ENCODE measurements at places on chromosomes 5 and 9. TPM values are rescaled to one million over a fixed set of nuclear protein-coding genes. Genes with fewer than 3 reads are reported as not detected.

DNA sequence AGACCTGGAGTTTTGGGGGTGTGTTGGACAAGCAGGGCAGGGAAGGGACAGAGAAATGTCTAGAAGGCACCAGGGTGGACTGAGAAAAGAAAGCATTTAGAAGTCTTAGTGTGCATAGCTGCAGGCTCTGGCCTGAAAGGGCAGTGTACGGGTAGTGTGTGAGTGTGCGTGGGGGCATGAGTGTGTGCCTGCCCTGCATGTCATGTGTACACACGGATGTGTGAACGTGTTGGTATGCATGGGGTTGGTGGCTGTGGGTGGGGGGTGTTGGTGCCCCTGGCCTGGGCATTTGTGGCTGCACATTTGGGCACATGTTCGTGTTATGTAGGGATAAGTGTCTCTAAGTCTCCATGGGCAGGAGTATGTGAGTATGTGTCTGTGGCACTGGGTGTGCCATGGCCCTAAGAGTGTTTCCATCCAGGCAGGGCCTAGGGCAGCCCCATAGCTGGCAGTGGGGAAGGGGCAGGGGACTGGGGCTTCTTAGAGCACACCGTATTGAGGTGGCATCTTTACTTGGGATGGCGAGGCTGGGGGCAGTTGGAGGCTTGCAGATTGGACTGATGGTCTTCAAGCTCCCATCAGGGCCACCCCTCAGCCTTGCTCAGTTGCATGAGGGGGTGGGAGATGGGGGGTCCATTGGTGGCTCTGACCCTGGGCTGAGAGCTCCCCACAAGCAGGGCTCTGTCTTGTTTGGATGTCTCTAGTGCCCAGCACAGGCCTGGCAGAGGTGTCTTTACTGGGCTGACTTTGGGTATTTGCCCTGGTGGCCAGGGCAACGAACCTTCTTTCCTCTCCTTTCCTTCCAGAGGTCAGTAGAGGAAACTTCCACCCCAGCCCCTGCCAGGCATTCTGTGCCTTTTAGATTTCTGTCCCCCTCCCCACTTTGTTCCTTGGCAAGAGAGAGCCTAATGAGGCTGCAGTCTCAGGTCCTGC, 15.0 kb downstream of the PSD2 start:
- DNase-seq: no peak
- peaks cover 4% of the 10 kb centered on the region for H3K4me1 ChIP-seq
- H3K36me3 ChIP-seq: no peaks in the 10 kb centered on the region
- no peak overlapping the region for H3K27ac ChIP-seq
- H3K27me3 ChIP-seq: no peaks in the 10 kb centered on the region
- no peak overlapping the region for H3K4me3 ChIP-seq

- H3K4me1 ChIP-seq: peaks cover 71% of the 10 kb centered on the region
- H3K27me3 ChIP-seq: no peaks in the 10 kb centered on the region
- peak overlapping the region; percentile 65 for H3K27ac ChIP-seq
- H3K36me3 ChIP-seq: peaks cover 15% of the 10 kb centered on the region
Observed at GRCh38 chr5:34695275-34696027, 39.3 kb downstream of the RAI14 start.

DNA sequence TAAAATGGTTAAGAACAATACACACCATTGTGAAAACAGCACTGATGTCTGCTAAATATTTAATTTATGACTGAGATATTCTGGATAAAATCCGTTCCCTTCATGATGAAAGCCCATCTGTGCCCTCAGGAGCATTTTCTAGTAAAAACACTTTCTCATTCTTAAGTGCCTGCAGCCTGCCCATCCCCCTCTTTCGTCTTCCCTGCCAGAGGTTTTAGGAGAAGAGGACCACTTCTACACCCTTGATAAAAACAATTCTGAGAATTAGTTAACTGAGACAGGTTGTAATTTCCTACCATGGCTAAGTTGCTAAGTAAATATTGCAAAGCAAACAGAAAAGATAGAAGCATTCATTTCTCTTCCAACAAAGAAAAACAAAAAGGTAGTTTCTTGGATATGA, 272.6 kb downstream of the ATPSCKMT start:
- no peak for DNase-seq
- peaks cover 9% of the 10 kb centered on the region for H3K4me1 ChIP-seq
- H3K27ac ChIP-seq: no peak overlapping the region
- H3K4me3 ChIP-seq: no peak overlapping the region

DNA sequence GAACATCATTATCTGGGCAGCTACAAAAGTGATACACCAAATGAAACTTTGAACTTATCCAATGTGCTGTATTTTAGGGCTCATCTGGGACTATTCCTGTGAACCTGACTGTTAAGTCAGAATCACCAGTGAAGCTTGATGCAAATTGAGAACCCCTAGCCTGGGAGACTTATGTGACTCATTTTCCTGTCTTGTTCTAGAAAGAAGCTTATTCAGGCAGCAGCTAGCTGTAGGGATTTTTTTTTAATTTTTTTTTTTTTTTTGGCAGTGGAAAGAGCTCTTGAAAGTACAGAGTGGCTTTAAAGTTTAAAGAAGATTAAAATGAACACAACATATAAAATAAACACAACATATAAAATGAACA, 81.1 kb upstream of the TNFAIP8 start:
- H3K27me3 ChIP-seq: peaks cover 5% of the 10 kb centered on the region
- H3K4me3 ChIP-seq: no peak overlapping the region
- peaks cover 44% of the 10 kb centered on the region for H3K4me1 ChIP-seq
- no peaks in the 10 kb centered on the region for H3K36me3 ChIP-seq
- no peak for DNase-seq

DNA sequence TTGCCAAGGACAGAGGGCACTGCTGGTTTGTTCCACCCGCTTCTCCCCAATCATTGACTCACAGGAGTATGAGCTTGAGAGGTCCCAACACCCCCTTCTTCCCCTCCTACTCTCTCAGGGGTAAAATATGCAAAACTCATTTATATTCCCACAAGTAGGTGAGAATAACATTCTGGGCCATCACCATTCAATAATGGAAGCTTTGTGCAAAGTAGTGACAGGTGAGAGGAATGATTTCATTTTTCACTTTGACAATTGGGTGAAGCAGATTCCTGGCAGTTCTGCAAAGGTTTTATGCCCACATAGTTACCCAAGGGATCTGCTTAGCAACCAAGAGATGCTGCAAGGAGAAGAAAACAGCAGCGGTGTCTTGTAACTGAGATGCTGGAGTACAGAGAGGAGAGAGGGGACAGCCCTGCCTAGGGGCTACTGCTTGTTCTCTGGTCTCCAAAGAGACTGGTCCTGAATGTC, 137.6 kb downstream of the CMYA5 start:
- no peaks in the 10 kb centered on the region for H3K4me1 ChIP-seq
- H3K4me3 ChIP-seq: no peak overlapping the region
- no peaks in the 10 kb centered on the region for H3K36me3 ChIP-seq

DNA sequence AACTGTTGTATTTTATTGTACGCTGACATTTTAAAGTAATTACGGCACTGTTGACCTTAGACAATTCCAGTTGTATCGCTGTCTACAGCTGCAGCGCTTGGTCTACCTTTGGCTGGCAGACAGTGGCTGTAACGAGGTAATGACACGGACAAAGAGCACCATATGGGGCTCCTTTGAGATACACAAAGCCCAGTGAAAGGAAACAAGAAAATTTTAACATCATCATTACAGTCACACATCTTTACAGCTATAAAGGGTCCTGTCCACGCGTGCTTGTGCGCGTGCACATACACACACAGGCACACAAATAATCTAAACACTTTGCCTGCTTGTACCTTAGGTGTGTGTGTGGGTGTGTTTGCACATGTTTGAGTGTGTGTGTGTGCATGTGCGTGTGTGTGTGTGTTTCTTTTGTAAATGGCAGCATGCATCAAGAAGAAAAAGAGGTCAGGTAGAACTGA, 946.0 kb downstream of the NR2F1-AS1 start:
- H3K27ac ChIP-seq: no peak overlapping the region
- H3K27me3 ChIP-seq: no peaks in the 10 kb centered on the region
- H3K4me1 ChIP-seq: peaks cover 19% of the 10 kb centered on the region
- no peaks in the 10 kb centered on the region for H3K36me3 ChIP-seq

DNA sequence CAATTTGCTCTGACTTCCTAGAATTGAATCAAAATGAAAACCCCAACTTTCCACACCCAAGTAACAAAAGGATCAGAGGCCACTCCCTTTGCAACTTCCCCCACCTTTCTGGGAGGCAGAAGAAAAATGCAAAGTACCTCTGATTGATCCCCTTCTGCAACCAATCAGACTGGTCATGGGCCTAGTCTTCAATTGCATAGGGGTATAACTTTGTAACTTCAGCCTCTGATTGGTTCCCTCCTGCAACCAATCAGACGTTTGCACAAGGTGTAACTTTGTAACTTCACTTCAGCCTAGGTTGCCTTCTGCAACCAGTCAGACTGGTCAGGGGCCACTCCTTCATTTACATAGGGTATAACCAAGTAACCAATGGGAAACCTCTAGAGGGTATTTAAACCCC, 38.3 kb upstream of the CNOT6 start:
- no peaks in the 10 kb centered on the region for H3K4me1 ChIP-seq
- no peak overlapping the region for H3K27ac ChIP-seq
- H3K36me3 ChIP-seq: peaks cover 35% of the 10 kb centered on the region
- no peak overlapping the region for H3K4me3 ChIP-seq

DNA sequence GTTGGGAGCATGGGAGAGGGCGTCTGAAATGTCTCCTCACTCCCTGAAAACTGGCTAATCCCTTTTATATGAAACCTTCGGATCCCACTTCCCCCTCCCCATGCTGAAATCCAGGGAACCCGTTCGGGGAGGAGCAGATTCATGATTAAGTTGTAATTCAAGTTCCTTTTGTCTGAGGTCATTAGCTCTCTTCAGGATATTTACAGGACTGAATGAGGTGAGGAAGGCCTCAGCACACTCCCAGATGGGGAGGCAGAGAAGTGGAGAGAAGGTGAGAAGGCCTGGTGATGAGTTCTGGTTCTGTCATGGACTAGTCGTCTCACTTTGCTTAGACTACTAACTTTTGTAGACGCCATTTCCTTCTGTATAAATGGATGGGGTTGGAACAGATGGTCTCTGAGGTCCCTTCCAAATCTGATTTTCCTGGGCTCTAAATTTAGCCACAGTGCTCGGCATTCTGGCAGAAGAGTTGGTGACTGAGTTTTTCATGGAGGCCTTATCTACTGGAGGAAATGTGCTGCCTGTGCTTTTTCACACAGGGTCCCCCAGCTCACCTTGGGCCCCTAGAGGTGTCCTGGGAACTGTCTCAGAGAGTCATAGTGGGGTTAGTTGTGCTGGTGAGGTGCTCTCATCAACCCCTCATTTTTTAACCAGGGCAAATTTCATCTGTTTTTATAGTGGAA, 62.3 kb downstream of the PRDM6 start:
- no peak overlapping the region for H3K4me3 ChIP-seq
- no peak overlapping the region for H3K27ac ChIP-seq
- H3K4me1 ChIP-seq: peaks cover 14% of the 10 kb centered on the region
- no peak for DNase-seq
- no peaks in the 10 kb centered on the region for H3K27me3 ChIP-seq

- H3K27ac ChIP-seq: no peak overlapping the region
- H3K27me3 ChIP-seq: no peaks in the 10 kb centered on the region
- no peaks in the 10 kb centered on the region for H3K4me1 ChIP-seq
Observed at GRCh38 chr5:69517763-69518212, 25.2 kb downstream of the OCLN start.

GRCh38 chr5:170262061-170263045, 29.6 kb downstream of the C5orf58 start:
- peaks cover 64% of the 10 kb centered on the region for H3K4me1 ChIP-seq
- no peak for DNase-seq
- no peak overlapping the region for H3K4me3 ChIP-seq
- no peaks in the 10 kb centered on the region for H3K27me3 ChIP-seq
- H3K27ac ChIP-seq: no peak overlapping the region

GRCh38 chr9:125125523-125125922, 17.8 kb downstream of the SCAI start:
- H3K36me3 ChIP-seq: 0 out of 2 replicates have a peak, but pooled peaks cover 2% of the 10 kb centered on the region

GRCh38 chr5:81909677-81910076, 62.1 kb upstream of the ATG10 start:
- no peaks in the 10 kb centered on the region for H3K36me3 ChIP-seq
- H3K27ac ChIP-seq: no peak overlapping the region
- DNase-seq: no peak
- no peaks in the 10 kb centered on the region for H3K27me3 ChIP-seq
- no peak overlapping the region for H3K4me3 ChIP-seq
- H3K4me1 ChIP-seq: peaks cover 18% of the 10 kb centered on the region

DNA sequence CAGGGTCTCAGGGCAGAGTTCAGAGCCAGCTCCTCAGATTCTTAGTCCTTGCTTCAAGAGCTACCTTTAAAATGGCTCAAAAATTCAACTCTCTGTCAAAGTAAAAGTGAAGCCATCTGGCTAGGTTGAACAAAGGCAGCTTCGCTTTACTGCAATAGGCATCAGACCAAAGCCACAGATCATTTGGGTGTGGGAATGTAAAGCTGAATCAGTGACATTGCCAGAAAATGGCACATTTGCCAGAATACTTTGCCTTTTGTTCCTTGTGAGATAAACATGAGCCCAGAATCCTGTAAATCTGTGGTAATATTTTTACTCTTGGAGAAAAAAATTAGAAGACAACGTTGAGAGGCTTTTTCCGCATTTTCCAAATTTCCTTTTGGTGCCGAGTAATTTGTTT, 210.5 kb downstream of the PALM2AKAP2 start:
- H3K4me1 ChIP-seq: peaks cover 13% of the 10 kb centered on the region
- no peaks in the 10 kb centered on the region for H3K27me3 ChIP-seq
- H3K27ac ChIP-seq: no peak overlapping the region
- DNase-seq: no peak
- H3K36me3 ChIP-seq: peaks cover 12% of the 10 kb centered on the region
- no peak overlapping the region for H3K4me3 ChIP-seq

GRCh38 chr9:96087669-96088299, 212.3 kb downstream of the ERCC6L2 start:
- peak; percentile 32 for DNase-seq
- no peaks in the 10 kb centered on the region for H3K27me3 ChIP-seq
- H3K4me1 ChIP-seq: peaks cover 15% of the 10 kb centered on the region
- H3K36me3 ChIP-seq: 0 out of 2 replicates have a peak, but pooled peaks cover 3% of the 10 kb centered on the region
- no peak overlapping the region for H3K27ac ChIP-seq
- no peak overlapping the region for H3K4me3 ChIP-seq

DNA sequence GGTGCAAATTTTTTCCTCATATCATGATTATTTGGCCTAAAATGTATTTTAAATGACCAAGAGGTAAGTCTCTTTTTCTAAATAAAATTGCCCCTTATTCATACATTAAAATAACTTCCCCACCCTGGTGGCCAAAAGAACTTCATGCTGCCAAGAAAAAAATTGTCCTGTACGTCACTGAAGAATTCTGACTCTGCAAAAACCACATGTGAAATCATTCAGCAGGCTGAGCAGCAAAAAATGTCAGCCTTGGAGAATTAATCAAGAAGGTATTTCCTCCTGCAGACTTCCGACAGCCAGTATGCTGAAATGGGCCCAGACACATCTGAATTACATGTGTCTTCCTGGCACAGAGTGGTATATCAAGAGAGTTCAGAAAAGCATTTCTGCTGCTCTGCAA, 94.6 kb upstream of the HMHB1 start:
- no peaks in the 10 kb centered on the region for H3K27me3 ChIP-seq
- H3K36me3 ChIP-seq: no peaks in the 10 kb centered on the region
- DNase-seq: no peak
- H3K27ac ChIP-seq: no peak overlapping the region

Gene SLC6A3
- 0.53 TPM for total RNA-seq

Gene PCDHB13
- 2.9 TPM for total RNA-seq

Gene FBP1
- total RNA-seq: 5.7 TPM

Gene HTR4
- total RNA-seq: not detected

Gene LCN1
- not detected for total RNA-seq

Gene PCDHA10
- 12.0 TPM for total RNA-seq

Data from WTC11 (cell line).